Activated naive CD4-positive, alpha-beta T cell treated with Interleukin-2 at 50 U/mL for 16 hours (primary cell): ENCODE measurements at places on chromosomes 1 and 21.

DNA sequence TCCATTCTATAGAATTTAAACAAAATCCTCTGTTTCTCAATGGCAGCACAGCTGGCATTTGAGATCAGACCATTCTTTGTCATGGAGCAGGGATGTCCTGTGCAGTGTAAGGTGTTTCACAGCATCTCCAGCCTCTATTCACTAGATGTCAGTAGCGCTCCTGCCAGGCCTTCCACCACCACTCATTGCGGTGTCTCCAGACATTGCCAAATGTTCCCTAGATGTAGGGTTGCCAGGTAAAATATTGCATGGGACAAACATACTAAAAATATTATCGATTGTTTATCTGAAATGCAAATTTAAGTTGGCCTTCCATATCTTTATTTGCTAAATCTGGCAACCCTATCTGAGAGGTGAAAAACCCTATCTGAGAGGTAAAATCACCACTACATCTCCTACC is 11.7 kb downstream of the ITLN2 start:
- DNase-seq: no peak

- no peak for DNase-seq
These were observed 28.8 kb downstream of the PIK3C2B start for GRCh38 chr1:204465546-204466415.

- no peak for DNase-seq
These were observed 15.6 kb downstream of the NTRK1 start for GRCh38 chr1:156876281-156876680.

- peak; percentile 47 for DNase-seq
These were observed 98.9 kb downstream of the DHRS3 start for GRCh38 chr1:12518931-12519692.

DNA sequence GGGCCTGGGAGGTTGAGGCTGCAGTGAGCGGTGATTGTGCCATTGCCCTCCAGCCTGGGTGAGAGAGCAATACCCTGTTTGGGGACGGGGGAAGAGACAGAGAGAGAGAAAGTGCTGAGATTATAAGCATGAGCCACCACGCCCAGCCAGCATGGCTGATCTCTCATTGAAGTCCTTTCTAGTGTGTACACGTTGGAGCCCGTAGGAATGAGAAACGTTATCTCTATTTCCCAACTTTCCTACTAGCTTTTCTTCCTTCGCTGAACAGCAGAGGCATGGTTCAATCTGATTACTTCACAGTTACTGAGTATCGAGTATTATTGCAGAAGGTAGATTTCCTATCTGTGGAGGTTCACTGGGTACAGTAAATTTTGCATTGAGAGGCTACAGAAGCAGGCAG is 4.5 kb downstream of the PEX14 start:
- no peak for DNase-seq

GRCh38 chr1:14767075-14767474 is 168.6 kb downstream of the KAZN start:
- DNase-seq: no peak
